NCI-H1436 treated with DMSO at 0.1 percent for 48 hours (cell line): ENCODE measurements at places on chromosomes 12 and 14.
A peak's percentile ranks its signal among the peaks of the same experiment; 100 is the strongest.

GRCh38 chr12:45243963-45244362 lies 28.1 kb downstream of the ANO6 start:
- DNase-seq, result no peak

- DNase-seq, result no peak
Measured at GRCh38 chr14:44070046-44070445, 437.0 kb downstream of the FSCB start.

DNA sequence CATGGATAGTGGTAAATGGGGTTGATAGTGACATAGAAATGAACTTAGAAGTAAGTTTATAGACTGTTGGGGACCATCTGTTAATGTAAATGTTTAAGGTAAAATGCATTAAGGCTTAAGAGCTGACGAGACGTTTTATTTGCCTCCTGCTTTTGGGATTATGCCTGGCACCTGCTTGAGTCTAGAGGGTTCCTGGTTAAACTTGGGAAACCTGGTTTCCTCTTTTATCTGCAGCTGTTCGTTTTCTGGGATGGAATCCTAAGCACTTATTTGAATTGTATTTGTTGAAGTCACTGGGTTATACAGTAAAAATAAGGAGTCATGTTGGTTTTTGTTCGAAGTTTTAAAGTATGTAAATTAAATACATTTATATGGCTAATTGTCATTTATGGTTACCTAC lies 914.7 kb downstream of the NRXN3 start:
- no peak for DNase-seq

DNA sequence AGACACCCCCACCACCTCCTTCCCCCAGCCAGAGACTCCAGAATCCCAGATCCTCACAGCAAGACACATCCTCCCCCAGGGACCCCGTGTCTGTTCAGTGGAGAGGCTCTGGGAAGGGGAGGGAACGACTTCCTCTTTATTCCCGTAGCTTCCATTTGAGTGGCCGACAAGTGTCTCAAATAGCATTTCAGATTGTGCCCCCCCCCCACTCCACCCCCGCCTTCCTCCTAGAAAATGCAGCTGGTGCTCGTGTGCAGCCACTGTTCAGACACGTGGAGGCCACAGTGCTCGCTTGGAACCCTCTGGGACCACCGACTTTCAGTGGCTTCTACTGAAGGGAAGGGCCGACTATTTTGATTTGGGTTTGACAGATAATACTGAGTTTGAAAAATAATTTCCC lies 14.3 kb downstream of the PPP2R5C start:
- DNase-seq, result no peak

GRCh38 chr14:96176275-96176674 lies 28.4 kb upstream of the BDKRB2 start:
- DNase-seq, result no peak

GRCh38 chr12:65754744-65755595 lies 69.3 kb upstream of the HMGA2 start:
- DNase-seq, result no peak

GRCh38 chr14:73261520-73262426 lies 24.5 kb downstream of the PAPLN start:
- DNase-seq, result no peak

DNA sequence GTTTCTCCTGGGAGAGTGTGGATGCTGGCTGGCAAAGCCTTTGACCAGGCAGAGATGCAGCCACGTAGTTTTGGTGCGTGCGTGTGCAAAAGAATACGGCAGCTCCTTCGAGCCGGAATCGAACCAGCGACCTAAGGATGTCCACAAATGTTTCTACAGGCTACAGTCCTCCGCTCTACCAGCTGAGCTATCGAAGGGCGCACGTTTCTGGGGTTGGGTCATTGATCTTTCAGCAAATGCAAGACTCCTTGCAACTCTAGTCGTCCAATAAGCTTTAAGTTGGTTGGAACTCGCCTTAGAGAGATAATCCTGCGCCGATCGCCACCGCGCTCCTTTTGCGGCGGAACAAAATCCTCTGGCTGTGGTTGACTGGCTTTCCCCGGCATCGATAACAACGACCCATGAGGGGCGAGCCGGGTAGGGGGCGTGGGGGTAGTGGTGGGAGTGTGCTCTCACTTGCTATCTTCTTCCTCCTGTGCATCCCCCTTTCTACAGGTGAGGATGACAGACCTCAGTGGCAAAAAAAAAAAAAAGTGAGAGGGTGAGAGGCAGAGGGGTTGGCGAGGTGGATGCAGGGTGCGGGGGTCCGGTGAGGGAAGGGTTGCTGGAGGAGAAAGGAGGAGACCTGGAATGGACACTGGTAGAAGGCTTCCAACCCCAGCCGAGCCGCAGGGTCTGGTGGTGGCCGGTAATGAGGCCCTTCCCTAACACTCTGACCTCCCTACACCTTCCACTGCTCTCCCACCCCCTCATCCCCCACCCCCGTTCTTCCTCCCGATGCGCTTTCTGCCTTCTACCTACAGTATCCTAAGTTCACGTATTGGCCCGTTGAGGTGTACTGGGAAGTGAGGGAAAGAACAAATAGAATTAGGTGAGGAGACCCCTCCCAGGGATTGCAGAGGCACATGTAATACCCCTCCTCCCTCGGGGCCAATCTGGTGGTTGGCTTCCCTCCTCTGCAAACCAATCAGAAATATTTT lies 11.8 kb upstream of the OR6S1 start:
- DNase-seq, result no peak

DNA sequence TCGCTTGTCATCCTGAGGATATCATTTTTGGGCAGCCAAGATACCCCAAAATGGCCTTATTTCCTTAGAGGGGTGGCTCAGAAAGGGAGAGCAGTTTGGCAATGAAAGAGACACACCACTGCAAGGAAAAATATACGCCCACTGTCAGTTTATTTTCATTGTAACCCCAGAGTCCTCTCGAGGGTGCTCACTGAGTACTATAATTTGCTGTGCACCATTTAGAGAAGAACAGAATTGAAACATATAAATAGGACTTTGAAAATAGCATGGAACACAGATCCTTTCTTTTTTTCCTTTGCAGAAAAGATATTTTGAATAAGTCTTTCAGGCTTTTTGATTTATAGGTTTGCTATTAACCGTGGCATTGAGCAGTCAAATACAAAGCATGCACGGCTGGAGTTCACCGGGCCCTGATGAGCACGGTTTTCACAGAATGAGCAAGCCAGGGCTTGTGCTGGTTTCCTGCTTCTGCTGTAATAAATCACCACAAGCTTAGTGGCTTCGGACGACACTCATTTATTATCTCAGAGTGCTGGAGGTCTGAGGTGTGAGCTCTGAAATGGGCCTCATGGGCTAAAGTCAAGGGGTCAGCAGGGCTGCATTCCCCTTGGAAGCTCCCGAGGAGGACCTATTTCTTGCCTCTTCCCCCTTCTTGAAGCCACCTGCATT lies 152.3 kb downstream of the ZNF664 start:
- DNase-seq, result peak; percentile 57

GRCh38 chr14:49853572-49854375 lies 1.2 kb upstream of the NEMF start:
- peak; percentile 46 for DNase-seq
